ENCODE measurements at places on chromosomes 1 and 21. TPM values are rescaled to one million over a fixed set of nuclear protein-coding genes. Genes with fewer than 3 reads are reported as not detected.

- DNase-seq, result no peak
These were observed 847 bp downstream of the PSMD4 start for GRCh38 chr1:151255381-151255780.

DNA sequence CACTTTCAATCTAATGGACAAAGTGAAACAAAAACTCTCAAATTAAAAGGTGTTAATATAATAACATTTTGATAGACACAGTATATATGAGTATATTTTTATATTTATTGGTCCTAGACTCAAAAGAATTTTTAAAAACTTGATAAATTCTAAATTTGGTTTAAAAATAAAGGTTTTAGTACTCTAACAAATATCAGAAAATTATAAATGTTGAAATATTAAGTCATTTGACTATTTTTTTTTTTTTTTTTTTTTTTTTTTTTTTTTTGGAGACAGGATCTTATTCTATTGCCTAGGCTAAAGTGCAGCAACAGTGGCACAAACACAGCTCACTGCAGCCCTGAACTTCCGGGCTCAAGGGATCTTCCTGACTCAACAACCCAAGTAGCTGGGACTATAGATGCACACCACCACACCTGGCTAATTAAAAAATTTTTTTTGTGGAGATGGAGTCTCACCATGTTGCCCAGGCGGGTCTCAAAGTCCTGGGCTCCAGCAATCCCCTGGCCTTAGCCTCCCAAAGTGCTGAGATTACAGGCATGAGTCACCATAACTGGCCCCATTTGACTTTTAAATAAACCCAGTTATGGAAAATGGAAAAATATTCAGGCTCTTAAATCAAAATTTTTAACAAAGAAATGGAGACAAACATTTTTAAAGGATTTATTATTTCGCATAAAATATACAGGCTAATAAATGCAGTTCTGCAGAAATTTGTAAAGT lies 60.8 kb upstream of the RBM34 start:
- DNase-seq, result no peak

The NID1 gene
- 26.0 TPM for total RNA-seq

- no peak for DNase-seq
These were observed 552.5 kb upstream of the ADAMTS5 start for GRCh38 chr21:27519361-27519760.

The TMCO2 gene
- not detected for total RNA-seq

GRCh38 chr1:1183833-1184775 lies 10.4 kb downstream of the TTLL10 start:
- DNase-seq, result no peak

The AGO4 gene
- total RNA-seq, result 14.2 TPM

GRCh38 chr1:152170287-152170905 lies 11.4 kb upstream of the RPTN start:
- no peak for DNase-seq

The SPAG17 gene
- total RNA-seq, result 0.13 TPM

DNA sequence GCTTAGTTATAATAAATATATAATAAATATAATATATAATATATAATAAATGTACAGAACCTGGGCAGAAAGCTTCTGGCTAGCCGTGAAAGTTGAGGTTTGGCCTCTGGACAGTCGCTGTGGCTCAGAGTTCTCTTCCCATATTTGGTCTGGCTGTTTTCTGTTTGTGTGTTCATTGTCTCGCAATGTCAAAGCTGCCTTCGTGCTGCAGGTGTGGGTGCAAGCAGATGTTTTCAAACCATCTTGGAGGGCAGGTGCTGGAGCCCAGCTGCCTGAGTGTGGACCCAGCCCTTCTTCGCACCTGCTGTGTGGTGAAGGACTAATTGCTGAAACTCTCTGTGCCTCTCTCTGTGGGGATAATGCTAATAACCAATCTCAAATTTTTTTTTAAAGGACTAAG lies 3.6 kb upstream of the CSTB start:
- DNase-seq, result no peak

- DNase-seq, result no peak
These were observed 99.5 kb upstream of the IGSF21 start for GRCh38 chr1:18008081-18008480.

DNA sequence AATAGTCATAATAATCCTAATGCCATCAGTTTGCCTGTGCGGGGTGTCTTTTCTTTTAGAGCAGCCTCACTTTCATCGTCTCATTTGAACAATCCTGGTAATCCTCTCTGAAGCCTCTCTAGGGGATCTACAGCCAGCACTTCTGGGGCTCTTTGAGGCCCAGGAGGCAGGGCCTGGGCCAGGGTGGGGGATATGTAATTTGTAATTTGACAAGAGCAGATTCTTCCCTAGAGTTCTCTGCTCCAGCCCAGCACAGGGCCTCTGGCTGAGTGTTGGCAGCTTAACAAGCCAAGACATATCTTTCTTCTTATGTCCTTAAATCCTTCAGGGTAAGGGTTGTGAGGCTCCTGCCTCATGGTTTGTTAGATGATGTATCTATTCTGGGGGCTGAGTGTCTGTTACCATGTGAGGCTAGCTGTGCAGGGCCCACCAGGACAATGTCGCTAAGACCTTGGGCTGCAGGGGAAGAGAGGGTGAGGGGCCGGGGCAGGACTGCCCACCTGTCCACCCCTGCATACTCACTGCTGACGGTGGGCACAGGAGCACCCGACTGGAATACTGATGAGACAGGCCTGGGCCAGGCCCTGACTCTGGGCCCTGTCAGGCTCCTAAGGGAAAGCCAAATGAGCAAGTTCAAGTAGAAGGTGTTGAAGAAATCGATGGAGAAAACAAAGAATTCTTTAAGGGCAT lies 45.3 kb upstream of the PARP1 start:
- DNase-seq, result no peak

- DNase-seq, result no peak
These were observed 521 bp upstream of the NADK start for GRCh38 chr1:1778663-1779319.

- DNase-seq, result no peak
These were observed 16.4 kb downstream of the COL9A2 start for GRCh38 chr1:40300651-40301050.

The CFHR3 gene
- not detected for total RNA-seq

- peak; percentile 9 for DNase-seq
These were observed 43.8 kb downstream of the CD53 start for GRCh38 chr1:110916669-110917306.

DNA sequence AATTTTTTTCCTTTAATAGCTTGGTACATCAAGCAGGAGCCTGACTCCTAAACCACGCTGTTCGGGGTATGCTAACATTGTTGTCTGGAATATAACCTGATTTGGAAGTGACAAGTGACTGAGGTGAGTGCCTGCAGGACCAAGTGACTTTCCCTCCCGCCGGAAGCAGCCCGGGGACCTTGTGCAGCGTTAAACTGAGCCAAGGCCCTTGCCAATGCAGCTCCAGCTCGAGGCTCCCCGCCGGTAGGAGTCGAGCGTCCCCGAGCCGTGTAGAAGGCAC lies 716 bp upstream of the MTARC1 start:
- DNase-seq, result no peak

DNA sequence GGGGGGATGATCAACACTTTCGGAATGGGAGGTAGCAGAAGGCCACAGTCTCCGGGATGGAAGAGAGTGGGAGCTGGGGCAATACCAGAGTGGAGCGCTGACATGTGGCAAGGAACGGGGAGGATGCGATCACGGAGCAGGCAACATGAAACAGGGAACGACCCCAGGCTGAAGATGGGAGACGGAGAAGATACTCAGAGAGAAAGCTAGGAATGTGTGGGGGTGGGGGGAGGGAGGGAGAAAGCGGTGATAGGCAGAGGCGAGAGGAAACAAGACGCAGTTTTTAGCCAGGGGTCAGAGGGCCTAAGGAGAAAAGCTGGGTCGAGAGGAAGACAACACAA lies 577 bp downstream of the RAB3GAP2 start:
- no peak for DNase-seq

DNA sequence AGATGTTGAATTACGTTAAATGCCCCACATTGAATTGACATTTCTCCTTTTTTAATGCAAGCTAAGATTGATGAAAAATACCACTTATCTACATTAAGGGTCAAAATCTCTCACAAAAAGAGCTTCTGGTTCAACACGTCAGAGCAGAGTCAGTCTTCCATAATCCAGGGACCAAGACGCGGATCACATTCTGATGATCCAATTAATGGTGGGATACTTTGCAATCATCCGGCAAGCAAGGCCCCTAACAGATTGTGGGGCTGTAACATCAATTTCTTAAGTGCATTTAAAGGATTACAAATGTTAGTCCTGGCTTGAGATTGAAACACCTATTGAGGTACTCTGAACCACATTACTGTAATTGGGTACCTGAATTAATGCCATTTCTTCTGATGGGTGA lies 120.2 kb upstream of the ESRRG start:
- no peak for DNase-seq

The TLR5 gene
- 3.7 TPM for total RNA-seq

The RPRD2 gene
- 12.4 TPM for total RNA-seq

- no peak for DNase-seq
These were observed 244.0 kb downstream of the RHOU start for GRCh38 chr1:228979325-228979699.

- DNase-seq, result no peak
These were observed 18.9 kb downstream of the SLC16A1 start for GRCh38 chr1:112937070-112937469.

The CDA gene
- total RNA-seq, result 3.1 TPM

DNA sequence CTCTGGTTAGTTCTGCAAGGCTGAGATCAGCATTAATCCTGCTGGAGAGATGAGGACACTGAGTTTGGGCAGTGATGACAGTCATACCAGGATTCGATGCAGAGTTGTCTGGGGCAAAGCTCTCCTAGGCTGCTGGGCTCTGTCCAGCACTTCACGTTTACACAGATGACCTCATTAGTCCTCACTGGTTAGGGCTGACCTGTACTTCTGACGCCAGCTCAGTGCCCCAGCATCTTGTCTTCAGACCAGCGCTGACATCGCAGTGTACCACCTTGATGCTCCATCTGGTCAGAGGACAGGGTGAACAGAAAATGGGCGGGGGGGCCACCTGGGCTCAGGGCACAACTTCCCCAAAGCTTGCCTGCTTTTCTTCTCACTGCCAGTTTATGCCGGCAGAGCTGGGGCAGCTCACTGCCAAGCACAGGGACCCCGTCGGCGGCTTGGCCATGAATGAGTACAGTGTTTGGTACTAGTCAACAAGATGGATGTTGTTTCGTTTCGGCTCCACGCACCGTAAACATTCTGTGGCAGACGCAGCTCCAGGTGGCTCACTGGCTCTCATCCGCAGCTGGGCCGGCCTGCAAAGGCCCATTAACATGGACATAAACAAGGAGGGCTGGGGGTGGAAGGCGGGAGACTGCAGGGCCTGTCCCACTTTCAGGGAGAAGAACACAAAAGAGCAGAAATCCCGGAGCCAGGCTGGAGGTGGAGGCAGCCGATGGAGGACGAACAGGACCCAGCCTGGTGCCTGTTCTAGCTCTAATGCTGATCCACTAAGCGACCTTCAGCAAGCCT lies 118.7 kb downstream of the GLIS1 start:
- no peak for DNase-seq

The DISP3 gene
- total RNA-seq, result 0.68 TPM

DNA sequence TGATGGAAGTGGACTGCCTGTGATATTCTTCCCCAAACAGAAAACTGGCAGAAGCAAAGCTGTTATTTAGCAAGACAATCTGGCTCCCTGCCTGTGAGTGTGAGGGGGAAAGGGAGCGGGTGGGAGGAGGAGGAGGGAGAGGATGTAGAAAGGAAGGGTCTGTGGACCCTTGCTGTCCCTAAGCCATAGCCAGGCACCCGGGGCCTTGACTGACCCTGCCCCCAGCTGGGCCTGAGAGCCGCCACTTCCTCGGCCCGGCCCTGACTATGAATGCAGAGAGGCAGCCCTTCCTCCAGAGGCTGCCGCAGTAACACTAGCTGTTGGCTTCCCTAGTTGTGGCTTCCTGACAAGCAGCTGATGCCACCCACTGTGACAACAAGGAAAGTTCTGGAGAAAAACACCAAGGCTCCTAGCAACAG lies 13.9 kb downstream of the PLA2G2F start:
- DNase-seq, result no peak

DNA sequence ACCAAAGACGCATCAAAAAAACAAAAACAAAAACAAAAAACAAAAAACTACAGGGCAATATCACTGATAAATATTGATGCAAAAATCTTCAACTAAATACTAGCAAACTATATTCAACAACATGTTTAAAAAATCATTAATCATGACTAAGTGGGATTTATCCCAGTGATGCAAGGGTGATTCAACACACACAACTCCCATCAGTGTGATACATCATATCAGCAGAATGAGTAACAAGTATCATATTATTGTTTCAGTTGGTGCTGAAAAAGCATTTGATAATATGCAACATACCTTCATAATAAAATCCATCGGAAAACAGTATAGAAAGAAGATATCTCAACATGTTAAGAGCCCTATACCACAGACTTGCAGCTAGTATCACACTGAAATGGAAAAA lies 953.0 kb downstream of the AMY1C start:
- DNase-seq, result no peak

The NBPF8 gene
- 12.7 TPM for total RNA-seq

The LHX4 gene
- under 0.01 TPM for total RNA-seq

The LRRC3 gene
- 3.4 TPM for total RNA-seq

The LENEP gene
- not detected for total RNA-seq

The IGSF3 gene
- 34.8 TPM for total RNA-seq

- DNase-seq, result no peak
These were observed 34.1 kb upstream of the SLC25A33 start for GRCh38 chr1:9505143-9505542.

- no peak for DNase-seq
These were observed 113.7 kb downstream of the CRYAA start for GRCh38 chr21:43282358-43283120.

GRCh38 chr1:156711011-156711817 lies 5.8 kb upstream of the CRABP2 start:
- DNase-seq, result no peak

- DNase-seq, result no peak
These were observed 120.2 kb downstream of the GLIS1 start for GRCh38 chr1:53618500-53619366.

DNA sequence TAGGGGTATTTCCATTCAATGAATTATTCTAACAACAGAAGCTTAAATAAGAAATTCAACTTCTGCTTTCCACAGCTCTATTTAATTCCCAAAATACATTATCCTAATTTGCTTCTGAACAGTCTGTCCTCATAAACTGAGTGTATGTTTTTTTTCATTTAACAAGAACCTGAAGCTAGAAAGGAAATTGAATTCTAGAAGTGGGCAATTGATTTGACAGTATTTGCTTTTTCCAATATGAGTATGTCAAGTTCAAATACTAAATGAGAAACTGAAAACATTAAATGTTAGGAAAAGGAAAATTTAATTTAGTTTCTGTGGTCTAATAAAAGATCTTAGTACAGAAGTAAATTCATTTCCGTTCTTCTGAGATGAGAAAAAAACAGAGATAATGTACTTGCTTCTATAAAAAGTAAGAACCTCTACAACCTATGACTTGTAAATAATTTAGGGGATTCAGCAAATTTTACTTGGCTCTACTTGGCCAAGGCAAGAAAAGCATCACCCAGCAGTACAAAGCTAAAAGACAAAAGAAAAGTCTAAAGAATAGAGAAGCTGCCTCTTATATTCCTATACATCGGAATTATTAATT lies 31.1 kb downstream of the RAB3GAP2 start:
- DNase-seq, result no peak
